Muscle of arm (tissue), 14 donors: ENCODE measurements at places on chromosomes 2 and 18.

GRCh38 chr2:10832203-10832936 lies 19.8 kb upstream of the PDIA6 start:
- DNase-seq: peak; percentile 85

- DNase-seq: peak; percentile 2
Measured at GRCh38 chr2:44120428-44120827, 48.2 kb upstream of the PPM1B start.

GRCh38 chr18:59917422-59917821 lies 17.6 kb downstream of the PMAIP1 start:
- DNase-seq: no peak

DNA sequence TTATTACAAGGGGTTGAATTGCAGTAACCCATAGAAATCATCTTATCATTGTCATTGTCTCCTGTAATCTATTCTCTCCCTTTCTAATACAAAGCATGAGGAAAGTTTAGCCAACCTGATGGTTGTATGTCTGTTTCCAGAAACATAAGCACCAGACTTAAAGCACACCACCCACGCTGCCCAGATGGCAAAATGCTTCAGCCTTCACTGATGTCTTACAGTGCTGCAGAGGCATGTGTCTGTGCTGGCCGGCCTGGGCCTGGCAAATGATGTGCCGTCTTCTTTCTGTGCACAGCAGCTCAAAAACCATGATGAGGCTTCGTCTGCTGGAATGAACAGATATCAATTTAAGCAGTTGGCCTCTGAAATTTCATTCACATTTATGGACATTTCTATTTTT lies 443.0 kb upstream of the RGPD4 start:
- DNase-seq: peak; percentile 18

GRCh38 chr2:40554665-40555294 lies 102.9 kb upstream of the SLC8A1 start:
- peak; percentile 31 for DNase-seq

GRCh38 chr2:59770651-59771050 lies 782.8 kb downstream of the BCL11A start:
- DNase-seq: no peak

DNA sequence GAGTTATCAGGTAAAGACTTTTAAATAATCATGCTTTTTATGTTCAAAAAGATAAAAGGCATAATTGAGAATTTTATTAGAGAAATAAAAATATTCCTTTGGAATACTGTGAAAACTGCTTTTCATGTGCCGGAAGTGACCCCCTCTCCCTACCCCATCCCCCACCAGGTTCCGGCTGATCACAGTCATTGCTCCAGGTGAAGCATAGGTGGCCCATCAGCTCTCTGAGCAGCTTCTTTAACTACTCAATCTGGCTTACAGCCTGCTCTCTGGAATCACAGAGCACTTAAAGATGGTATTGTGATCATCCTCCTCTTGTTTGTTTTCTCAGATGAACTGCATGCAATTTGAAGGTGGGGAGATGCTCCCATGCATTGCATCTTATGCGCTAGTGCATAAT lies 257.7 kb downstream of the EN1 start:
- DNase-seq: no peak

- DNase-seq: no peak
Measured at GRCh38 chr2:181943411-181944124, 42.1 kb upstream of the PPP1R1C start.

DNA sequence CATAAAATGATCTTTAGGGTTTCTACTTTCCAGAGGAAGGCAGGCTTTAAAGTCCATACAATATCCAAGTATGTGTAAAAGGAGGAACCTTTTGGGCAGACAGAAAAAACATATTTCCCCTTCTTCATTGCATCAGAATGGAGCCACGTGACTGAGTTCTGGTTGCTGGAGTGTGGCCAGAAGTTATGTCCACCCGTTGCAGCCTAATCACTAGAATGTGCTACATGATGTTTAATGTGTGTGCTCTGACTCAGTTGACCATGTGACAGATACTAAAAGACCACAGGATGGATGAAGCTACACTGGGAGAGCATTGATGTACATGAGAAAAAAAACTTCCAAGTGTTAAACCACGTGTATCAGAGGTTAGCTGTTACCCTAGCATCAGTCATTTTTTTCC lies 460.9 kb downstream of the RIT2 start:
- no peak for DNase-seq

GRCh38 chr2:122218596-122218995 lies 463.1 kb downstream of the TSN start:
- DNase-seq: no peak

- DNase-seq: peak; percentile 22
Measured at GRCh38 chr2:21118302-21118920, 5.4 kb upstream of the TDRD15 start.

GRCh38 chr2:219087361-219087760 lies 26.6 kb upstream of the IHH start:
- no peak for DNase-seq

- peak; percentile 89 for DNase-seq
Measured at GRCh38 chr2:64228126-64228678, 84.0 kb upstream of the PELI1 start.

DNA sequence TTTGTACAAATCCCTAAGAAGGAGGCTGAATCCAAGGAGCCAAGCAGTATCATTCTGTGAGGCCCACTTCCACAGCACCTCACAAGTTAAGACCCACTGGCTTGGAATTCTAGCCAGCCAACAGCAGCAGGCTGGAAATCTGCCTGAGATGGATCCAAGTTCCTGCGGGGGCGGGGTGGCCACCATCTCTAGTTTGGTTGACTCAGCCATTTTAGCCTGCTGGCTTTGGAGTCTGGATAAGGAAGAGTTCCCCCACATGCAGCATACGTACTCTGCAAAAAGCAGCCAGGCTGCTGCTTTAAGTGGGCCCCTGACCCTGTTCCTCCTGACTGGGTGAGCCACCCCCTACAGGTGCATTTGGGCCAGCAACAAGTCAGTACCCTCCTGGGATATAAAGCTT lies 65.2 kb downstream of the FARP2 start:
- no peak for DNase-seq

GRCh38 chr2:119158563-119159347 lies at the start of gene C1QL2:
Gene C1QL2, minus strand, starts transcription at chr2:119158751. Its CDS starts 482 bp downstream, at chr2:119158269.
- DNase-seq: no peak

GRCh38 chr18:61865466-61866175 lies 27.2 kb downstream of the RNF152 start:
- no peak for DNase-seq

GRCh38 chr18:57631697-57632096 lies 10.1 kb upstream of the NARS1 start:
- DNase-seq: no peak

DNA sequence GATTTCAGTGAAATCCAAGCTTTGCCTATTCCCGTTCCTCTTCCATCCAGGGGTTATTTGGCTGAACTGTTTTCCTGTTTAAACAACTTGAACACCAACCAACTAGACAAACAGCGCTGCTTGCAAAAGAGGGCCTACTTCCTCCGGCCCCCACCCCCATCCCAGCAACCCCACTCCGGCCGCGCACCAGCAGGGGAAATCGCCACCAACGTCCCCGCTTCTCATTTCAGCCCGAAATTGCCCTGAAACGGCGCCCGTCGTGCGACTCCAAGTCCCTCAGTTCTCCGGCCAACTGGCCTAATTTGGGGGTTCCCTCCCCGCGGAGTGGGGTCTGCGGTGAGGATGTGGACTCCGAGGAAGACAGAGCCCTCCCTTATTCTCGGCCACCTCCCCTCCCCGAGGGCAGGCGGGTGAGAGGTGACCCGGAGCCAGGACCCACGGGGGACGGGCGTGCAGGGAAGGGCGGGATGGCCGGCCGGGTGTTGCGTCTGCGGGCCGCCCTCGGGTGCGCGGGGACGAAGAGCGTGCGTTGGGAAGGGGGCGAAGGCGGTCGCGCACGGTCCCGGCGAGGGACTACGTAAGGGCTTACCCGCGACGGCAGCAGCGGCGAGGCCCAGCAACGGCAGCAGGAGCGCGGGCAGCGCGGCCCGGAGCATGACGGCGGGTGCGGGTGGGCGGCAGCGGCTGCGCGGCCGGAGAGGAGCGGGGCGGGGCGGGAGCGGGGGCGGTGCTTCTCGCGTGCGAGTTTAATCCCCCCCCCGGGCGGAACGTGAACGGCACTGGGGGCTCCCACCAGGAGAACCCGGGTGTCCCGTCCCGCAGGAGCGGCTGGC lies at the start of gene CD302:
CD302 (minus strand) TSS at position 666 of the 833 bp plus-strand sequence; CDS start at position 656, 10 bp downstream.
- peak; percentile 68 for DNase-seq

DNA sequence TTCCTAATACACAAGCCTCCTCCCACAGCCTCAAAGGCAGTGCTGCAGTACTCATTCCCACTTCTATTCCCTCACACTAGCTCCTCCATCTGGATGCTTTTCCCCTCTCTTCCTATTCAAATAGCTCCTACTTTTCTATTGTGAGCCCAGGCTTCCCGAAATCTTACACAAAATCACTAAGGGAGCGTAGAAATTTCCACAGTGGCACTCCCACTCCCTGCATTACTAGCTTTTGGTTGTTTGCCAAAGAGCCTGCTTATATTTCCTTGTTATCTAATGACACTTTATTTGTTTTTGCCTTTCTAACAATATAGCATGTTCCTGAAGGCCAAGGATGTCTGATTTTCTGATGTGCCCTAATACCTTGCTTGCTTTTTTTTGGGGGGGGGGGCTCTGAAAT lies 10.9 kb downstream of the EPAS1 start:
- no peak for DNase-seq

GRCh38 chr2:69122271-69122670 lies 109.3 kb downstream of the ANTXR1 start:
- DNase-seq: no peak

DNA sequence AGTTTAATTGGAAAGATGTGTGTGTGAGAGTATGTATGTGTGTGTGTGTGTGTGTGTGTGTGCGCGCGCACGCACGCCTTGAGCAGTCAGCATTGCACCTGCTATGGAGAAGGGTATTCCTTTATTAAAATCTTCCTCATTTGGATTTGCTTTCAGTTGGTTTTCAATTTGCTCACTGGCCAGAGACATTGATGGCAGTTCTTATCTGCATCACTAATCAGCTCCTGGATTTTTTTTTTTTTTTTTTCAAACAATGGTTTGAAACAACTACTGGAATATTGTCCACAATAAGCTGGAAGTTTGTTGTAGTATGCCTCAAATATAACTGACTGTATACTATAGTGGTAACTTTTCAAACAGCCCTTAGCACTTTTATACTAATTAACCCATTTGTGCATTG lies 48.0 kb downstream of the FEZ2 start:
- DNase-seq: no peak

GRCh38 chr2:48902521-48902920 lies 147.0 kb upstream of the LHCGR start:
- no peak for DNase-seq

GRCh38 chr18:48335829-48336228 lies 73.4 kb downstream of the ZBTB7C start:
- no peak for DNase-seq

- DNase-seq: no peak
Measured at GRCh38 chr2:203808046-203808750, 59.4 kb upstream of the CTLA4 start.

- no peak for DNase-seq
Measured at GRCh38 chr2:17519486-17519885, 1.2 kb upstream of the RAD51AP2 start.

GRCh38 chr18:46672062-46672970 lies 15.3 kb upstream of the LOXHD1 start:
- no peak for DNase-seq

DNA sequence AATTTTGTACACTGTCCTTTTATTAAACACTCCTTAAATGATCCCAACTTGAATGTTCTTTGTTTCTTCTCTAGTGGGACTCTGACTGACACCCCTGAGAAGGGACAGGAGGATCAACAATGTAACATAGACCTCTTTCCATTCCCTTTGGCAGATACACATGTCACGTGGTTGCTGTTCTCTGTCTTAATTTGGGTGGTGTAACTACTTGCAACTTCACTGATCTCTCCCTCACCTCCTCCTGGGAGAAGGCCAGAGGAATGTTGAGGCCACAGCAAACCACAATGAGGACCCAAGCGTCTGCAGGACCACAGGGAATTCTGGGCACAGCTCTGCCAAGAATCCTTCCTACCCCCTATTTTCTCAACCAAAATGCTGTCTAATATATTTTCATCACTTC lies 205.6 kb downstream of the RTP5 start:
- DNase-seq: no peak

DNA sequence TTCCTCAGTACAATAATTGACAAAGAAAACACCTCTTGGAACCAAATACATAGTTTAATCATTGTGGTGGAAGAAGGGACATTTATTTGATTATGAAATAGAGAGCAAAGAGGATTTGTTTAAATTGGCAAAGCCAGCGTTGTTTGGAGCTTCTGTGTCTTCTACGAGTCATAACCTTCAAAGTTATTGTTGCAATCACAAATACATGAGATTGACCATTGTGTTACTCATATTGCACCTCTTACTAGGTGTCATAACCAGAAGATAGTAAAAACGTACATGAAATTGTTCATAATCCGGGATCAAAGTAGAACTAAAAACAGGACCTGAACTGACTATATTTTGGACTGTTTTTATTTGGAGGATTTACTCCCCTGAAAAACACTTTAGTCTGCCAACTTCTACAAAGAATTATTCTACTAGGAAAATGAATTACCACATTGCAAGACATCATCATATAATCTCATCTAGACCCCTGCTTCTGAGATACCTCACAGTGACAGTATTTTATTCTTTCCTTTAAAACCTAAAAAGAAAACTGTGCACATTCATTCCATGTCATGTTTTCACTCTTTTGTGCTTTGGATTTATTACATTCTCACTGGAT lies 151.7 kb upstream of the KLF7 start:
- DNase-seq: no peak
